NCI-H524 (cell line): ENCODE measurements at places on chromosomes 1 and 21.

DNA sequence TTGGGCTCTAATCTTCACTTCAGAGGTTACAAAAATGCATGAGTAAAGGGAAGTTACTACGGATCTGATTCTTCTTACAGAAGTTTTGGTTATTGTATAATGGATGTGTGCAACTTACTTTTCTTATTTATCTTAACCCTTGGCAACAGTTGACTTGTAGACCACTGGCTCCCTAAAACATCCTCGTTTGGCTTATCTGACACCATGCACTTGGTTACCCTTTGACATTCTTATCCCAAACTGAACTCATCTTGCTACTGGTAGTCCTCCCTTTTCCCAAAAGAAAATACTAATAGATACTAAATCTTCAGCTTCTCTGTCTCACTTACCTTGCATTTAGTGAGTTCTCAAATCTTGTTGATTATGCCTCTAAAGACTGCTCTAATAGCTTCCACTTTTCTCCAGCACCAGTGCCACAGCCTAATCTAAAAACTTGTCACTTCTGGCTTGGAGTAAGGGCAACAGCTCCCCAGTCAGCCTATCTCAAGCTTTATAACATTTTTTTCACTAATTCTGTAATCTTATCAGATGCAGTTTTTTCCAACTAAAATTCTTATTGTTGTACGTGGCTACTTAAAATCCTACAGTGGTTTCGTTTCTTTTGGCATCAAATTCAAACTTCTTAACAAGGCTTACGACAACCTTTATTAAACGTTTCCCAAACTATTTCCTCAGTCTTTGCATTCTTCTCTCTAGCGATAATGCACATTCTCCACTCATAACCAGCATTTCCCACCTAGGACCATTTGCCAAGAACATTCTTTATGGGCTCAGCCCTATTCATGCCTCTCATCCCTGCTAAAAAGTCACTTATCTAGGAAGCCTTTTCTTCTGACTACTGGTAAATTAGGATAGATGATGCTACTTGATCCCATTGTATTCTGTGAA lies 204.2 kb downstream of the KCNT2 start:
- DNase-seq, result no peak

- DNase-seq, result peak; percentile 27
Measured at GRCh38 chr1:179016706-179017382, 8.8 kb upstream of the FAM20B start.

- DNase-seq, result peak; percentile 55
Measured at GRCh38 chr1:158124999-158125398, 55.7 kb upstream of the CD1D start.

GRCh38 chr1:93033785-93034184 lies 45.3 kb upstream of the MTF2 start:
- no peak for DNase-seq

DNA sequence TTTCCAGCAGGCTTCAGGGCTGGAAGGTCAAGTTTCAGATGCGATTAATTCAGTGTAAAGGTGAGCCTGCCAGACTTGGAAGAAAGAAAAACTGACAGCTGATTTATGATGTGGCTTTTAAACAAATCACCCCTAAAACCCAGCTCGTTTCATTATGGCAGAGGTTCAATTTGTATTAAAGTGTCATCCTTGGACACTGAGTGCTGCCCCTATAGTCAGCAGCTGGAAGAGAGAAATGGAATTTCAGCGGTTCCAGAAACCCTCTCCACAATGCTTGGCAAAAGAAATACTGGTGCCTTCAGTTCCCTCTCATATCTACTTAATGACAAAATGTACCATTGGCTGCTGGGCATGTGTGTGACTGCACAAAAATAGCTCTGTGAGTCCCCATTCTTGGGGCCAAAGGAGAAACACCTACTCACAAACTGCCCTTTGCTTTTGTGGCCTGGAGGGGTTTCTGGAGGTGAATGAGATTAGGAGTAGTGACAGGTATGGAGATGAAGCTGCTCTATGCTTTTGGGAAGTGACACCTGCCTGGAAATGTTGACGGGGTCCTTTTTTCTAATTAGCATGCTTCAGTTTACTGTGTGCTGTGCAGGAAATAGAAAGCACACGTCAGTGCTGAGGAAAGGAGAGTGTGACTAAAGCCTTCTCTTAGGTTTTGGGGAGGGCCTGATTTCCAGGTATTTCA lies 95.1 kb upstream of the TSPAN2 start:
- no peak for DNase-seq

DNA sequence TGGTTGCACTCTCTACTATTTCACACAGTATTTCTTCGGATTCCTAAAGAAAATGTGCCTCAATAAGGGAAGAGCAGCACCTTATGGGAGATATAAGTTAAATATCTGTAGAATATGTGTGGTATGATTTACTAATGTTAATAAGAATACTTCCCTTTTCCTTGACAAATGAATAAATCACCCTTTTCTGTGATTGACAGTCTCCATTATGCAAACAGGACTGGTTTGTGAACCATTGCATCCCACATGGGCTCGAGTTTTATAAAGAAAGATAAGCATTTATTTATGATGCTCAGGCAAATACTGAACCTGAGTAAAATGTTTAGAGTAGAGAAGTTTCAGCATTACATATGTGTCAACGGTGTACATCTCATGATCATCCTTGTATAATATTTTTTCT lies 587.7 kb upstream of the BRINP3 start:
- DNase-seq, result no peak

- no peak for DNase-seq
Measured at GRCh38 chr1:173988068-173988467, 34.1 kb downstream of the RC3H1 start.

GRCh38 chr1:195236991-195237889 lies 1371.0 kb downstream of the KCNT2 start:
- DNase-seq, result no peak

DNA sequence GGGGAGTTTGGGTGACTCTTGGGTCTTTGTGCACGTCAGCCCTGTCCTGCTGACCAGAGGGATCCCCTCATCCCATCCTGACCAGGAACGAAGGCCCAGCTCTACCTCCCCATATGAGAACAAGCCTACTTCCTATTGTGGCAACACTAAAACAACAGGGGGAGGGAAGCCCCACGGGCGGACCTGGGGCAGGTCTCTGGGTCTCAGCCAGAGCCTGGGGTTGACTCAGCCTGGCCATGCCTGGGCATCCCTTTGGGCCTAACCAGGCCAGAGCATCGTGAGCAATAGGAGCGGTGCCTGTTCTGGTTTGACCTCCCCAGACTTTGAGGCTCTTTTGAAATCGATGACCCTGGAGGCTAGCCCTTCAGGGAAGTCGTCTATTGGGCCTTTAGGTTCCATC lies 16.8 kb downstream of the RPS6KA1 start:
- no peak for DNase-seq

- no peak for DNase-seq
Measured at GRCh38 chr21:34792504-34793089, 123.8 kb downstream of the CLIC6 start.

GRCh38 chr1:244322791-244323521 lies 128.8 kb downstream of the ADSS2 start:
- DNase-seq, result no peak

DNA sequence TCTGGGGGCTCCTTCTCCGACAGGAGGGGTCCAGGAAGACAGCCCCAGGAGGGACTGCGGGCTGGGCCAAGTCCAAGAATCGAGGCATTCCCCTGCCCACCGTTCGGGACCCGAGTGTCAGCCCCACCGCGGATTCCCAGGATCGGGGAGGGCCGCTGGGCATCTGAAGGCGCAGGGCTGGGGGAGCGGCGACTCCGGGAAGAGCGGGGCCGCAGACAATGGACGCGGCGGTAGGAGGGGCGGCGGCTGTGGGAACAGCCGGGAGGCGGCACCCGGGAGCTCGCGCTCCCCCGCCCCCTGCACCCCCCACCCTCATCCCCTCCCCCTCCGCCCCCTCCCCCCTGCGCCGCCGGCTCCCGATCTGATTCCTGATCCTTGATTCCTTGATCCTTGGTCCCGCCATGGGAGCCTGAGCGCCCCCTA lies at the start of gene VANGL2:
VANGL2 (plus strand) TSS at position 342 of the 423 bp plus-strand sequence. CDS start 15,274 bp downstream, outside the sequence.
- peak; percentile 55 for DNase-seq

GRCh38 chr21:45421071-45421845 lies 16.3 kb downstream of the COL18A1 start:
- DNase-seq, result no peak
